ENCODE measurements at places on chromosomes 12 and 14. TPM values are rescaled to one million over a fixed set of nuclear protein-coding genes. Genes with fewer than 3 reads are reported as not detected.

DNA sequence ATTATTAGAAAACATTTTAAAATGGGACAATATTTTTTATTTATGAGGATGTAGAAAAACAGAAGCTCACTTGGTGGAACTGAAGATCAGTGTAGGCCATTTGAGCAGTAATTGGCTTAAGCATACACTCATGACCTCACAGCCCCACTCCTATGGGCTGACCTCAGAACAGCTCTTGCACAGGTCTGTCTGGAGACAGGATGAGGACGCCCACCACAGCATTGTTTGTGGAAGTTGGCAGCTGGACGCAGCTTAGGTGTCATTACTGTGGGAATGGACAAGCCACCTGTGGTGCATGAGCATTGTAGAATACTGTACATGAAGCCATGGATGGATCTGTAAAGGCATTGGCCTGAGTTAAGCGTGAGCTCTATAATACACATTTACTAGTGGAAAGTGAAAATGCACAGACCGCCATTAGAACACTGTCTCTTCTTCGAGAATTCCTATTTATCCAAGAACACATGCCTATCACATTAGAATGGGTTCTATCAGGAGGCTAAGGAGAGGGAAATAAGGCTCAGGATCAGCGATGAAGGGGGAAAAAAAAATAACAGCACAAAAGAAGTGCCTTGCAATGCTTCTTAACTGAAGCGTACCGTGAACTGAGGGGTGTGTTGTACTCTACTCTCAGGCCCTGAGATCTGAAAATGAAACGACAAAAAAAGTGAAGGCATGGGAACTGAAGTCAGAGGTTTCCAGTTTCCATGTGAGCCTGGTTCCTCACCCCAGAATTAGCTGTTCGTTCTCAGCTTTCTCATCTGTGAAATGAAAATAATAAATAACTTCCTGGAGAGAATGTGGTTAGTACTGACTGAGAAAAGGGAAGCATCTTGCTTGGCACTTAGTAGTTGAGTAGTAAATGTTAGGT lies 33.6 kb downstream of the KCNA1 start:
- no peak for DNase-seq

The DBX2 gene
- total RNA-seq: 0.06 TPM

The MFAP5 gene
- not detected for total RNA-seq

GRCh38 chr14:88562532-88562830 lies 356 bp upstream of the ZC3H14 start:
- no peak for DNase-seq

DNA sequence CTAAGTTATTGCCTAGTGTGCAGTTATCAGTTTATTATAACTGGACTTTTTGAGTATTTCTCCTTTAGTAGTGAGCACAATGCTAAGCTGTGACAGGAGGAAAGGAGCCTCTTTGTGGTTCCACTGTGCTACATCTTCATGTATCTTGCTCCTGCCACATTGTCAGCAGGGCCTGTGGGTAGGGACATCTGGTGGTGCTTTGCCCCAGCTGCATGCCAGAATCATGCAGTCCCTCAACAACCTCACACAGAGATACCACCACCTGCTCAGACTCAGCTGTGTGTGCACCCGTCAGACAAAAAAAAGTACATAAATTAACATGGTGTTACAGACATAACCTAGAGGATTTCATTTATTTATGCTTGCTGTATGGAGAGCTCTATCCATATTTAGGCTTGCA lies 51.1 kb downstream of the MIS18BP1 start:
- peak; percentile 12 for DNase-seq

The SMCO2 gene
- total RNA-seq: not detected

DNA sequence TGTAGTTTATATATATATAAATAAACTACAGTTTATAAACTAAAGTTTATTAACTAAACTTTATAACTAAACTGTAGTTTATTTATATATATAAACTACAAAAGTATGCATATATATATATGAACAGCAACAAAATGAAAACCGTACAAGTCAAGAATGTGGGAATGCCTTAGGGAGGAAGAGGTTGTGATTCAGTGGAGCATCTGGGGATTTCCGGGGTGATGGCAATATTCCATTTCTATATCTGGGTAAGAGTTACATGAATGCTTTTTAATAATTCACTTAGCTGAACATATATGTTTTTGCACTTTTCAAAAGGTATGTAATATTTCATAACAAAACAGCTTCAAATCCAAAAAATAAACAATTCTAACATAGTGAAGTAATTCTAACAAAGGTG lies 30.1 kb upstream of the CAND1 start:
- no peak for DNase-seq

DNA sequence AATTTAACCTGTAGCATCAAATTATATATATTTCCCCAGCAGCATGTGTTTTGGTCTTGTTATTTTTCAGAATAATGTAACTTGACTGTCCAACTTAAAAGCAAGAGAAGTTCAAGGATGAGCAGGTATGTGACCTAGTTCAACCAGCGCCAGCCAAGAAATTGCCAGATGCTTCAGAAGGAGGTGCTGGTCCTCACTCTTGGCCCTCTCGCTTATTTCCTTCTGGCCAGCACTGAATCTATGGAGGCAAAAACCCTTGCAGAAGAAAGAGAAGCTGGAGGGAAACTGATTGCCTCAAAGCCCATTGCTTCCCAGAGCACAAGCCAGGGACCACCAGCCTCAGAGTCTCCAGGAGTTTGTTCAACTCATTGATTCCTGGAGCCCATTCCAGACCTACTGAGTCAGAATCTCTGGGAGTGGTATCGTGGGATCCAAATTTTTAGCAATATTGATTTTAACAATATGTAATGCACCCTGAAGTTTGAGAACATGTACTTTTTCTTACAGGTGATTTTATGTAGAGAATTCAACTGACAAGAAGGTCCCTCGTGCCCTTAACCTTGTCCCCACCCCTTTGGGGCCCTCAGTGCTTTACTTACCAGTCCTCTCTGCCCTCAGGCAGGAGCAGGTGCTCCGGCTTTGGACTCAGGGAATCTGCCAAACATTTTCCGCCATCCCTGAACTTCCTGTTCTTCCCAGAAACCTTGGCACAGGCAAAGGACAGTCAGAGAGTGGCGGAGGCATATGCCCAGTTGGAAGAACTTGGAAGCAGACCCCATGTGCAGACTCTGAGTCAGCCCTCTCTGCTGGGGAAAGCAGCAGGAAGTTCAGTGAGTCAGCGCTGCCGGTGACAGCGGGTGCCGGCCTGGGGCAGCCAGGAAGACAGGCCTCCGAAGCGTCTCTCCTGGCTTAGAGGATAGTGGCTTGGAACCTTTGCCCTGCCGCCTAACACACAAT lies 10.4 kb downstream of the BEST3 start:
- DNase-seq: peak; percentile 68

- DNase-seq: no peak
These were observed 162.1 kb upstream of the AVPR1A start for GRCh38 chr12:63313139-63313538.

DNA sequence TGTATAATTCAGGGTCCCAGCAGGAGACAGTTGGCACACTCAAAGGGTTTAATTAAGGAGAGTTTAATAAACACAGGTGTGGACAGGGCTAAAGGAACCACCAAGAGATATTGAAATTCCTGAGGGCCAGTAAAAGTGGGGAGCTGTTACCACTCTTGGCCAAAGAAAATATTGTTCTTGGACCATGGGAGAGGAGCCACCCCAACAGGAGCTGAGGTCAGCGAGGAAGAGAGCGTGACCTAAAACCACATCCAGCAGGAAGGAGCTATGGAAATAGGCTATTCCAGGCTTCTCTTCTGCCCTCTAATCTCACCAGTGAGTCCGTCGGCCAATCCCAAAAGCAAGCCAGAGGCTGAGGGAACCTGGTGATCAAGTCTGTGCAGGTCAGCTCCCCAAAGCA lies 390.8 kb downstream of the MED13L start:
- DNase-seq: no peak

Measured in neural progenitor cell (in vitro differentiated cells).